Activated CD8-positive, alpha-beta memory T cell treated with anti-CD3 and anti-CD28 coated beads for 4 hours (primary cell): ENCODE measurements at places on chromosomes 4 and X.

GRCh38 chrX:27571164-27571563 lies 19.0 kb upstream of the DCAF8L2 start:
- no peak for DNase-seq

GRCh38 chr4:82818664-82819662 lies 20.4 kb upstream of the SCD5 start:
- DNase-seq = no peak

DNA sequence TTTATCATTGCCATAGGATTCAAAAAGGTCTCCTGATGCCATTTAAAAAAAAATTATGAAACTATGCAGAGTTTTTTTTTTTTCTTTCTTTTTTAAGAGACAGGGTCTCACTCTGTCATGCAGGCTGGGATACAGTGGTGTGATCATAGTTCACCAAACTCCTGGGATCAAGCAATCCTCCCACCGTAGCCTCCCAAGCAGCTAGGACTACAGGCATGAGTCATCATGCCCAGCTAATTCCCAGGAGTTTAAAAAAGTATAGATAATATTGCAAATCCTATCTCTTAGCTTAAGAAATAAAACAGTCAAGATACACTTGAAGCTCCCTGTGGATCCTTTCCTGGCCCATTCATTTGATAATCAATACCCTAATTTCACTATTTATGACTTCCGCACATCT lies 58.6 kb upstream of the PRSS48 start:
- no peak for DNase-seq

DNA sequence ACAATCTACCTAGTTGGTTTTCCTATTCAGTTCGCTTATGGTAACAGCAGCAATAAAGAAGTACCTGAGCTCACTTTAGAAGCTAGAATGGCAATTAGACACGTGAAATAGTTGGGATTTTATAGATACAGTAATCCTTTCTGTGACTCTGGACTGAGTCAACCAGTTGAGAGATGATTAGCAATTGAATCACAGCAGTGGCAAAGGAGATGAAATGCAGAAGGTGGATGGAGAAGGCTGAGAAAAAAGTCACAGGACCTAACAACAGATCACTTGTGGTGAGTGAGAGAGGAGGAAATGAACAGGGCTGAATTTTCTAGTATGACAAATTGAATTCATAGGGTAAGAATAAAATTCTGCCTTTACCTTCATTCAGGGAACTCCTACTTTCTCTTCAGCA lies 197.1 kb upstream of the MAGEB18 start:
- DNase-seq = no peak

DNA sequence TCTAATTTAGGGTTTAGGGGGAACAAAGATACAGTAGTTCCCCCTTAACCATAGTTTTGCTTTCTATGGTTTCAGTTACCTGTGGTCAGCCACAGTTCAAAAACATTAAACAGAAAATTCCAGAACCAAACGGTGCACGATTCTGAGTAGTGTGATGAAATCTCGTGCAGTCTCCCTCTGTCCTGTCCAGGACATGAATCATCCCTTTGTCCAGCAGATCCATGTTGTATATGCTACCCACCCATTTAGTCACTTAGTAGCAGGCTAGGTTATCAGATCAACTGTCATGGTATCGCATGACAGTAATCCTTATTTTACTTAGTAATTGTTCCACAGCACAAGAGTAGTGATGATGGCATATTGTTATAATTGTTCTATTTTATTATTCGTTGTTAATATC lies 556.1 kb downstream of the IL1RAPL1 start:
- DNase-seq = no peak

DNA sequence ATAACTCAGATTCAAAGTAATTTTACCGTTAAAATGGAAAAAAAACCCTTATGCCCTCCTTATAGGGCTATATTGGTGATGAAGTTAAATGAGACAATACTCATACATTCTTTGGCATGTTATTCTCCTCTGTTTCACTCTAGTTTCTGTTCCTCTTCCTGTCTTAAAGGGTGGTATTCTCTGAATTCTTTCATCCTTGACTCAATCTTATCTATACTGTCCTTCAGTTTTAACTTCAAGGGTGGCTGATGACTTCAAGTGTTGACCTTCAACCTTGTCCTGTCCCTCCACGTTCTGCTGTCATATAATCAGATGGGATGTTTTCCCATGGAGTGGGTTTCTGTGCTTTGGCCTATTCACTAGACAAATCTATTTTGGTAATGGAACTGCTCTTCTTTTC lies 44.0 kb downstream of the ZNF518B start:
- no peak for DNase-seq

- DNase-seq = no peak
These were observed 295.4 kb downstream of the RAPGEF2 start for GRCh38 chr4:159398236-159398638.

- no peak for DNase-seq
These were observed 5.5 kb downstream of the GSTCD start for GRCh38 chr4:105714071-105714521.

DNA sequence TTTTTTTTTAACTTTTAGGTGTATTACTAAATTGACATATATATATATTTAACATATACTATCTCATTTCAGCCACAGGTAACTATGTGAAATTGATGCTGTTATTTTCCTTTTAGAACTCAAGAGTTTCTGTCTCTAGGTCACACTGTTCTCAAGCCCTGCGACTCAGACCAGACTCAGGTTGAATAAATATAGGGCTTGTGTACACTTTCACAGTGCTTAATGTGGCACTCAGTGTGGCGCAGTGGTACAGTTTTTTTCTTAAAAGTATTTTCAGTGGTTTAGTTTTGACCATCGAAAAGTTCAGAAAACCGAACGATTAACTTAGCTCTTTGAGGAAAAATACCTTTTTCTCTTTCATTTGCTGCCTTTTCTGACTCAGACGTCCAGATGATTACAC lies 24.7 kb downstream of the PACRGL start:
- no peak for DNase-seq

DNA sequence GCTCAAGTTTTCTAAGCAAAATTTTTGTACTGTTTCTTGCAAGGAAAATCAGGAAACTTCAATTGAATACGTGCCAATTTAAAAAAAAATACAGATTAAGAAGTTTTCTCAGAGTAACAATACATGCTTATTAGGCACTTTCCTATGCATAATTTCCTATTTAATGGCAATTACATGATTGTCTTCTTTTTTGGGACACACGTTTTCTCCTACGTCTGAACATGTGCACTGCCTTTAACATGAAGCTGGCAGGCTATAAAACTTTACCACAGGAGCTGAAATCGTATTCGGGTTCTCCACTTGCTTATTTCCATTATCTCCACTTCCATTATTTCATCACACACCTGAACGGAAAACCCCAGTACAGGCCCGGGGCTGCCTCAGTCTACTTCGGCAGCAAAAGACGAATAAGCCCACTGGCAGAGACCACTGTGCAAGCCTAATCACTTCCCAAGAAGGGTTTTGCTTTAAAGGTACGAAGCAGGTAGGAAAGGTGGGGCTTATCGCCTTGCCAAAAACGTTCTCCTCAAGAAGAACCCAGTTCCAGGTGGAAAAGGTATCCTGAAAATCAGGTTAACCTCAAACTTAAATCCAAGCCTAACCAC lies 575 bp downstream of the RCHY1 start:
- no peak for DNase-seq

GRCh38 chr4:32858971-32859370 lies 2138.8 kb downstream of the PCDH7 start:
- DNase-seq = no peak

GRCh38 chr4:16859031-16859430 lies 39.4 kb downstream of the LDB2 start:
- no peak for DNase-seq

- no peak for DNase-seq
These were observed 22.4 kb upstream of the P2RY10 start for GRCh38 chrX:78922754-78923153.

DNA sequence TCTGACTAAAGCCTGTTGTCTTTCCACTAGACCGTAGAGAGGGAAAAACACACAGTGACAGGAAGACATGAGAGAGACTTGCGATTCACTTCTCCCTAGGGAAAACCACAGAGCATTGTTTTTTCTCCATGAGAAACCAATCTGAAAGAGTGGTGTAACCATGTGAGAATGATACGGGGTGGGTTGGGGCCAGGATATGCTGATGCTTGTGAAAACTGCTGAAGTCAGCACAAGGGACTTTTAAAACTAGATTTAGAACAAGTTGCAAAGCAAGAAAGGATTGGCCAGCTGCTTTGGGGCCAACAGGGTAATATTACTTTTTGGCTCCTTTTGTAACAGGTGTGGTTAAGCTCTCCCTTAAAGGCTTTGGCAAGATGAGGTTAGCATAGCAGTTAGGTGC lies 66.1 kb downstream of the NHSL2 start:
- no peak for DNase-seq
